Bronchial smooth muscle cell (primary cell): ENCODE measurements at places on chromosomes 5 and 9. TPM values are rescaled to one million over a fixed set of nuclear protein-coding genes. Genes with fewer than 3 reads are reported as not detected.

Gene NKD2
- total RNA-seq: 0.16 and 4.0 TPM in 2 replicates

Gene IGFBPL1
- total RNA-seq: not detected in 2 replicates

Gene DBH
- total RNA-seq: not detected in 2 replicates

Gene NIPAL4
- total RNA-seq: not detected in 2 replicates

Gene TMEM141
- total RNA-seq: 44.7 and 44.8 TPM in 2 replicates
